Progenitor cell of endocrine pancreas (in vitro differentiated cells): ENCODE measurements at places on chromosomes 6 and 20. TPM values are rescaled to one million over a fixed set of nuclear protein-coding genes. Genes with fewer than 3 reads are reported as not detected.

- no peaks in the 10 kb centered on the region for H3K4me1 ChIP-seq
- H3K36me3 ChIP-seq, result no peaks in the 10 kb centered on the region
- no peak overlapping the region for H3K27ac ChIP-seq
- H3K4me3 ChIP-seq, result no peak overlapping the region
- no peak for DNase-seq
Observed at GRCh38 chr6:744666-745353, 51.9 kb upstream of the EXOC2 start.

- H3K4me1 ChIP-seq, result no peaks in the 10 kb centered on the region
- no peak overlapping the region for H3K27ac ChIP-seq
- no peaks in the 10 kb centered on the region for H3K27me3 ChIP-seq
- H3K4me3 ChIP-seq, result no peak overlapping the region
- no peaks in the 10 kb centered on the region for H3K36me3 ChIP-seq
Observed at GRCh38 chr6:125598422-125598821, 151.0 kb upstream of the HEY2 start.

- H3K4me3 ChIP-seq, result peak overlapping the region; percentile 2
- no peaks in the 10 kb centered on the region for H3K36me3 ChIP-seq
- no peaks in the 10 kb centered on the region for H3K27me3 ChIP-seq
Observed at GRCh38 chr6:79404261-79404660, 133.0 kb downstream of the LCA5 start.

DNA sequence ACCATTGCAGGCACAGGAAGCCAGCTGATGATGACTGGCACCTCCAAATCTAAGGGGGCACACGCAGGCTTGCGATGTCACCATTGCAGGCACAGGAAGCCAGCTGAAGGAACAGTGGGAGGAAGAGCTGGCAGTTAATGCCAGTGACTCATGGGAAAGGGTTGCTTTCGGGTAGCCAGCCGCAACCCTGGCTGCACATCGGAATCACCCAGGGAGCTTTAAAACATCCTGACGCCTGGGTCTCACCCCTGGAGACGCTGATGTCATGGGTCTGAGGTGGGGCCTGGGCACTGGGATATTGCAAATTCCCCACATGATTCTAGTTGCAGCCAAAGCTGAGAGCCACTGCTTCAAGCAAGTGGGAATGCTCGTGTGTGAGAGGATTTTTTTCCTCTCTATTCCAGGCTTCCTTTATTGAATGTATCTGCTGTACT lies 16.1 kb upstream of the CCN6 start:
- no peaks in the 10 kb centered on the region for H3K36me3 ChIP-seq
- H3K27ac ChIP-seq, result no peak overlapping the region
- H3K4me3 ChIP-seq, result no peak overlapping the region
- H3K4me1 ChIP-seq, result peaks cover 2% of the 10 kb centered on the region

DNA sequence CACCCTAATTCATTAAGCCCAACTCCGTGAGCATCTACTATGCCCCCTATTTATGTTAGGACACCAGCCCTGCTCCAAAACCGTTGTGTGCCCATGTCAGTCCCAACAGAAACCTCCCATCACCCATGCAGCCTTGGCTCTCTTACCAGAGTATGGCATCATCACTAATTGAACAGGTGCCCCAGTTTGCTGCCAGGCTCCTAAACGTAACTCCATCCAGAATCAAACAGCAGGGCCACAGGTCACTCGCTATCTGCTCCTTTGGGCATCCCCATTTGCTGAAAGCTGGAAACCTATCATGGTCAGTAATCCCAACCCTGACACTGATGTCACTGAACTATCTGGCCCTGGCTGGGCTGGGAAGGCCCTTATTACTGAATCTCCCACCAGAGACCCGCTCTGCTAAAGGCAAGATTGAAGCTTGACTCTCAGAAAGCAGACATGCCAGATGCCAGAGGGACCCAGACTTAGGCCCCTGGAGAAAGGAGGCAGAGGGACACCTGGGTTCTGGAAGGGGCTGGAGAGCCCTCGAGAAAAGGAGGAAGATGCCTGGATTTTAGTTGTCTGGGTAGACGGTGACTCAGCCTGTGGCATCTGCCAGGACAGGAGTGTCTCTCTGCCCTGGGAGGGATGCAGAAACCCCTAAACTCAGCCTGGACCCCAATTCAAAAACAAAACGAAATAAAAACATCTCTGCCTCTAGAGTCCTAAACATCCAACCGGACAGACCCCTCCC lies 14.0 kb downstream of the MUCL3 start:
- no peaks in the 10 kb centered on the region for H3K36me3 ChIP-seq
- peaks cover 81% of the 10 kb centered on the region for H3K27me3 ChIP-seq
- DNase-seq, result no peak

GRCh38 chr6:122484760-122485159 lies 13.2 kb upstream of the SERINC1 start:
- H3K36me3 ChIP-seq, result peaks cover 9% of the 10 kb centered on the region
- H3K4me1 ChIP-seq, result peaks cover 20% of the 10 kb centered on the region
- DNase-seq, result no peak
- no peaks in the 10 kb centered on the region for H3K27me3 ChIP-seq
- peak overlapping the region; percentile 48 for H3K4me3 ChIP-seq

DNA sequence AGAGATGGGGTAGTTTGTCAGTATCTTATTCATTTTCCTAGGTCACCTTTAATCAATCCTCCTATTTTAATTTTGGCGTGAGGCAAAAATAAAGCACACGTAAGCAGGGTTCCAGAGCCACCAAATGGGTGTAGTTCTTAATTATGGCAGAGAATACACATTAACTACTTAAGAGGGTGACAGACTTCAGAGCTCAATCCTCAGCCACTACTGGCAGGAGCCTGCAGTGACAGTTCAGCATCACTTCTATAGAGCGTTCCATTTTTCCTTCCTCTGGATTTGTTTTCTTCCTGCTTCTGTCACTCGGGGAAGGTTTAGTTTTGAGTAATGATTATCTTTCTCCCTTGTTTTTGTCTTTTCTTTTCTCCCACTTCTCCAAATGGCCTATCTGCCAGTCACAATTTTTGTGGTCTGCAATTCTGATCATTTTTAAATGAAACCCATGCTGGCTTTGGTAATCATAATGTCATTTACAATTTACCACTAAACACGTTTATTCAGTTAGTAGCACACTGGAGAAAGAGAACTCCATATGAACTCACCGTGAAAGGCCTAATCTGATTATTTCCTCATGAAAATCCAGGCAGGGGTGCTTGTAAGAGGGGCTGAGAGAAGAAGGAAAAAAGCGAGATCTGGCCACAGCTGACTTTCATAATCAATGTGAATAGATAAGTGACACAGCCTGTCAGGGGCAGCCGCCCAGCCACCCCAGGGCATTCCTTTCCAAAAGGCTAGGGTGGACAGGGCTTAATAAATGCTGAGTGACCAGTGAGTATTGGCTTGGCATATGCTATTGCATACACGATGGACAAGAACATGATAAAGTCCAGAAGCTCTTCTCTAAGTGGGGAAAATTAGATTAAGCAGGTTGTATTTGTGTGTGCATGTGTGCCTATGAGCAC lies 412.1 kb downstream of the PKHD1 start:
- H3K27ac ChIP-seq, result peak overlapping the region; percentile 75
- no peaks in the 10 kb centered on the region for H3K36me3 ChIP-seq
- no peak overlapping the region for H3K4me3 ChIP-seq
- peaks cover 24% of the 10 kb centered on the region for H3K4me1 ChIP-seq

DNA sequence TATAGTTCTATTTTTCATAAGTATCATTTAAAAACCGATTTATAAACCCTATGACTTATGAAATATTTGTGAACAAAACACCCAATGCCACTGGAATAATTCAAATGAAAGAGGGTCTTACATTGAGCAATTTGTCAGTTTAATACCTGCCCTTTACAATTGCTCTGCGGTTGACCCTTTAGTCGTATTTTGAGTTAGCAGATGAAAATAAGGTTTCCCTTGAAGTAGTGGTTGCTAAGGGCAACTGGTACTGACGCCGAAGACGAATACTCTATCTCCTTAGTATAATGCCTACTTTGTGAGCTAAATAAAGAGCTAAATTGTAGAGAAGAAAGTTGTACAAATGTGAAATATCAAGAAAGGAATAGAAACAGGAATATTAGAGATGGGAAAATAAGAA lies 69.4 kb downstream of the KCNQ5 start:
- no peaks in the 10 kb centered on the region for H3K27me3 ChIP-seq
- no peak overlapping the region for H3K4me3 ChIP-seq
- no peaks in the 10 kb centered on the region for H3K36me3 ChIP-seq
- H3K4me1 ChIP-seq, result no peaks in the 10 kb centered on the region

DNA sequence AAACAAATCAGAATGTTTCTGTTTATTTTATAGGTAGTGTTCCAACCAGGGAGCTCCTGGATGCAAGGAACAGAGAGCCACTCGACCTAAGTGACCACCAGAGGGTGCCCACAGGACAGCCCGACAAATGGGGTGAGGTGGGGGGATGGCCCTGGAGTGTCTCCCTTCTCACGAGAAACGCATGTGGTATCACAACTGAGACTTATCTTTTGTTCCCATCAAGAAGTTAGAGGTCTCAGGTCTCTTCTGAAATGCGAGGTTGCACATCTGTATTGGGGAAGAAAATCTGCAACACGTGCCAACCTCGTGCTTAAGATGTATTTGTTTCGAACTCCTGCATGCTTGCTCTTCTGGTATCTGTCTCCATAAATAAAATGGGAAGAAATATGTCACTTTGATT lies 104.0 kb downstream of the ISM1 start:
- no peaks in the 10 kb centered on the region for H3K36me3 ChIP-seq
- H3K27me3 ChIP-seq, result peaks cover 14% of the 10 kb centered on the region
- H3K27ac ChIP-seq, result no peak overlapping the region
- no peak for DNase-seq

DNA sequence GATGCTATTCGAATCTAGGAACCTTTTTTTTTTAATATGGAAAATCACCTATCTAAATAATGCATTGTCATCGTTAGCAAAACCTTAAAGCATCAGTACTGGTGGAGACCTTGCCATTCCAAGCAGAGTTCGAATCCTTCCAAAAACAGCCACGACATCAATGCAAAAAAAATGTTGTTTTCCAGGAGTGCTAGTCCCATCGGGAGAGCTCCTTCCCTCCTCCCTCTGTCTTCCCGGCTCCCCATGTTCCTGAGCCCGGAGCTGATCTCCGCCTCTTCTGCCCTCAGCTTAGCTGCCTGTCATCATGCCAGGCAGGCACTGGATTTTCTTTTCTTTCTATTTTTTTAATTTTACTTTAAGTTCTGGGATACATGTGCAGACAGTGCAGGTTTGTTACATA lies 153.6 kb upstream of the QKI start:
- peaks cover 6% of the 10 kb centered on the region for H3K4me1 ChIP-seq
- H3K27ac ChIP-seq, result no peak overlapping the region
- DNase-seq, result no peak
- peak overlapping the region; percentile 53 for H3K4me3 ChIP-seq

DNA sequence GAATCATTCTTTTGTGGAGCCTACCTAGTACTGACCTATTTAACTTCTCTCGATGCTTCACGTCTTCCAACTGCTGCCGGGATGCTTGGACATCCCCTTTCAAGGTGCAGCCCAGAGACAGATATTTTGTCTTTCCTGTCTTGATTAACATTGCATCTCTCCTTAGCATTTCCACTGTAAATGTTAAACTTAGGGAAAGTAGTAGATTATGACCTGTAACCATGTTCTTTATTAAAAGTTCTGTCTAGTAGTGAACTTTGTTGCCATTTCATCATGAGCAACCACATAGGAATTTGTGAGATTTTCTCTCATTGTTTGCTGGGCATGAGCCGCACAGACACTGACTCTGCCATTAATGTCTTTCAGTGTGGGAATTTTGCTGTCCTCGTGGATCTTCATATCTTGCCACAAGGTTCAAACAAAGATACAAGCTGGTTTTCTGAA lies 117.9 kb downstream of the JAG1 start:
- no peaks in the 10 kb centered on the region for H3K27me3 ChIP-seq
- peaks cover 3% of the 10 kb centered on the region for H3K36me3 ChIP-seq
- DNase-seq, result no peak
- H3K4me3 ChIP-seq, result no peak overlapping the region

GRCh38 chr20:20211274-20211987 lies 156.5 kb upstream of the INSM1 start:
- H3K4me3 ChIP-seq, result no peak overlapping the region
- no peak overlapping the region for H3K27ac ChIP-seq
- peaks cover 29% of the 10 kb centered on the region for H3K4me1 ChIP-seq

DNA sequence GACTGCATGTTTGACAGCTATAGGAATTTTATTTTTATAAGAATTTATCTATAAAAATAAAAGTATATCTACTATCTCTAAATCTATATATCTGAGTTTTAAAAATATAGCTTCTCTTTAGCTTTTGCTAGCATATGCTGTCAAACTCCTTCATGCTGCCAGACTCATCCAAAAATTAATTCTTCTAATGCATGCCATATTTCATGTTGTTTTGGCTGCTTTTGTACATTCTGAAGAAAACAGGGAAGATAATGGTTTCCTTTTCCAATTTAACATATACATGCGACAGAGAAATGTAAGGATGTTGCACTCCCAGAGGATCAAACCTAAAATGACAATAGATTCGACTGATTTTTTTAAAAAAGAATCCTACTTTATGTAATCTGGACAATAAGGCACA lies 577.2 kb upstream of the FLRT3 start:
- DNase-seq, result no peak
- H3K27me3 ChIP-seq, result no peaks in the 10 kb centered on the region
- H3K27ac ChIP-seq, result no peak overlapping the region
- H3K4me3 ChIP-seq, result no peak overlapping the region
- no peaks in the 10 kb centered on the region for H3K36me3 ChIP-seq
- H3K4me1 ChIP-seq, result peaks cover 15% of the 10 kb centered on the region

GRCh38 chr6:143136647-143137046 lies 76.0 kb downstream of the AIG1 start:
- DNase-seq, result no peak
- peaks cover 9% of the 10 kb centered on the region for H3K36me3 ChIP-seq
- no peaks in the 10 kb centered on the region for H3K27me3 ChIP-seq
- H3K4me1 ChIP-seq, result peaks cover 7% of the 10 kb centered on the region
- H3K27ac ChIP-seq, result no peak overlapping the region

- peak overlapping the region; percentile 95 for H3K27ac ChIP-seq
- peak overlapping the region; percentile 93 for H3K4me3 ChIP-seq
- H3K27me3 ChIP-seq, result peaks cover 2% of the 10 kb centered on the region
- H3K36me3 ChIP-seq, result peaks cover 1% of the 10 kb centered on the region
- DNase-seq, result peak; percentile 48
Observed at GRCh38 chr20:32482442-32483261, 102.5 kb downstream of the NOL4L start.

Gene CASS4
- 0.09 and 0.26 TPM in 2 replicates for total RNA-seq

Gene CCN5
- total RNA-seq, result not detected in 2 replicates

Gene NOX3
- total RNA-seq, result not detected in 2 replicates

Gene SYNDIG1
- 0.19 and 0.38 TPM in 2 replicates for total RNA-seq

Gene RPN2
- 213 and 216 TPM in 2 replicates for total RNA-seq

Gene C20orf202
- 0.26 and 0.27 TPM in 2 replicates for total RNA-seq

Gene OR2J3
- not detected in 2 replicates for total RNA-seq

Gene ZNF391
- 9.8 and 11.7 TPM in 2 replicates for total RNA-seq

Gene DLL1
- total RNA-seq, result 75.3 and 79.1 TPM in 2 replicates

Gene SRSF12
- 20.0 and 22.2 TPM in 2 replicates for total RNA-seq

Gene SOX18
- not detected in 2 replicates for total RNA-seq

Gene SERPINB6
- total RNA-seq, result 220 and 226 TPM in 2 replicates

Gene MYT1
- total RNA-seq, result 1.9 and 2.3 TPM in 2 replicates

Gene TNF
- not detected in 2 replicates for total RNA-seq

Gene ISM1
- 0.36 and 0.73 TPM in 2 replicates for total RNA-seq

Gene DLK2
- 0.60 and 0.73 TPM in 2 replicates for total RNA-seq

Gene TAGAP
- total RNA-seq, result not detected in 2 replicates
